ENCODE measurements at places on chromosomes 1 and 21.

GRCh38 chr21:45938453-45938755 is 43.2 kb upstream of the COL6A1 start:
- no peak for DNase-seq

- DNase-seq, result no peak
These were observed 29.6 kb downstream of the SETD4 start for GRCh38 chr21:36030581-36031189.

DNA sequence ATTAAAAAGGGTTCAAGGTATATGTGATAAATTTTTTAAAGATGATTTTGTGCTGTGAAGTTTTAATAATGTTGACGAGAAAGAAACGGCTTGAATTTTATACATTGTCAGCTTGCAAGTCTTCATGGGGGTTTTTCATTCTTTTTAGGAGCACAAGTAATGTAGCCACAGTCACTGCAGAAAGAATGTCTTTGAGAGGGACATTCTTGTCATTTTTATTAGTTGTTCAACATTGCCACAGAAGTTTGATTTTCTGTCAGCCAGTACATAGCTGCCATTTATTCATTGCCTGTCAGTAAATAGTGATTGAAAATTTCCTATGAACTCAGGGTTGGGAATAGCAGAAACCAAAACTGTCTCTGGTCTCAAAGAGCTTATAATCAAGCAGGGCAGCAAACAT is 156.3 kb downstream of the DHRS3 start:
- no peak for DNase-seq

DNA sequence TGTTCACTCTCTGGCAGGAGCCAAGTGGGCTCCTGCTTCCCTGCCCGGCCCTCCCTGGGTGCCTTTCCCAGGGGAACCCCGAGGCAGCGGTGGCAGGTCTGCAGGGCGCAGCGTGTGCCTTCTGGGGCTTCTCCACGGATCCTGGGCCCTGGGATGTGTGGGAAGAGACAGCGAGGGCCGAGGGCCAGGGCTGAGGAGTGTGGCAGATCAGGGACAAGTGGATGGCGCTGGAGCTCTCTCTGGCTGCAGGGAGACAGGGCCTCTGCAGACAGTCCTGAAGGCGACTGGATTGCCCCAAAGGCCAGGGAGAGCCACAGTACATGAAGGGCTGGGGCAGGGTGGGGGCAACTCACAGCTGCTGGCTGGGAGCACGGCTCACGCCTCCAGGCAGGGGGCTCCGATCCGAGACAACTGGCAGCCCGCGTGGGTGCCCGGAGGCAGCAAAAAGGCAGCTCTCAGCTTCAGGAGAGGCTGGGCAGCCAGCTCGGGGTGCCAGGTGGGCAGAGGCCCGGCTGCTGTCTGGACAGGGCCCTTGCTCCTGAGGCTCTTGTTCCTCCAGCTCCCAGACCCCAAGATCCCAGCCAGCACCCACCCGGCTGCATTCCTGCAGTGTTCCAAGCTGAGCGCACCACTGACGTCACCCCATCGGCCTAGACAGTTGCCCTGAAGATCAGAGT is 16.0 kb downstream of the MORN1 start:
- DNase-seq, result no peak

DNA sequence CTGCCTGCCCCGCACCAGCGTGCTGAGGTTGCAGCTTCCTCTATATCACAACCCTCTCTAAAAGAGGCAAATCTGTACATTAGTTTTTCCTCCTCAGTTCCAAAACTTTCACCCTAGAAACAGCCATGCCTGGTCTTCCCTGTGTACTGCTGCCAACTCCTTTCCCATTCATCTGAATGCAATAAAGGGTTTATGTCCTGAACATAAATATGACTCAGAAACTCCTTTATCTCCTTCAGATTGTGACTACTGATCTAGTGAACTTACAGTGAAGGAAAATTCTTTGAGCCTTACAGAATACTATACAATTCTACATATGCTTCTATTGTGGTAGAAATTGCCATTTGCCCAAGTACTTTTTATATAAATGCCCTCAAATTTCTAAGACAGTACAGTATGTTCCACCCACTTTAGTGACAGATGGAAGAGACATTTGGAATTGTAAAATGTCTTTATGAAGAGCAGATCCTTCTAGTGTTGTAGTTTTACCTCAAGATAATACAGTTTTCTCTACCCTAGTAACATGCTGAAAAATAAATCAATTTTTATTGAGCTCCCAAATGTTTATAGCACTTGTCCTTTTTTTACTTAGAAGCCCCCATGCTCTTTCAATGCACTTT is 345.1 kb upstream of the SNX7 start:
- DNase-seq, result no peak

GRCh38 chr1:32933742-32934322 is 30.8 kb downstream of the RNF19B start:
- no peak for DNase-seq

DNA sequence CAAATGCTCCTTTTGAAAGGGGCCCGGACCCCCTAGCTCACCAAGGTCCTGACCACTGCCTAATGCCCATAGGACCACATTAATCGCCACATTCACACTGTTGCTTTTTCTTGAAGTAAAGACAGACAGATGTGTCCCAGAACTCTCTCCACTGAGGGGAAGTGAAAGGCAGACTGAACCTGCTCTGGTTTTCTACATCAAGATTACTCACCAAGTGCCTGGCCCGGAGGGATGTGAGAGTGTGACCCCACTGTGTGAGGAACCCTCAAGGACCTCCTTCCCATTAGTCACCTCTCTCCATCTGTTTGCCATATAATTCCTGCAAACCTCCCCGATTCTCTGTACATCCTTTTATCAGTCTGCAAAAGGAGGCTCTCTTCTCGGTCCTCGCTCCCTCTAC is 381.5 kb downstream of the OMA1 start:
- DNase-seq, result no peak

GRCh38 chr1:222018041-222018440 is 276.2 kb upstream of the DUSP10 start:
- DNase-seq, result no peak

GRCh38 chr1:1213345-1214265 is at the start of gene TNFRSF4:
Gene TNFRSF4 (minus strand): TSS chr1:1214153. CDS start chr1:1214127, 26 bp downstream.
- DNase-seq, result no peak

All from NCI-H1105 treated with DMSO at 0.1 percent for 48 hours (cell line).